NCI-H69 (cell line): ENCODE measurements at places on chromosomes 3 and 15.

DNA sequence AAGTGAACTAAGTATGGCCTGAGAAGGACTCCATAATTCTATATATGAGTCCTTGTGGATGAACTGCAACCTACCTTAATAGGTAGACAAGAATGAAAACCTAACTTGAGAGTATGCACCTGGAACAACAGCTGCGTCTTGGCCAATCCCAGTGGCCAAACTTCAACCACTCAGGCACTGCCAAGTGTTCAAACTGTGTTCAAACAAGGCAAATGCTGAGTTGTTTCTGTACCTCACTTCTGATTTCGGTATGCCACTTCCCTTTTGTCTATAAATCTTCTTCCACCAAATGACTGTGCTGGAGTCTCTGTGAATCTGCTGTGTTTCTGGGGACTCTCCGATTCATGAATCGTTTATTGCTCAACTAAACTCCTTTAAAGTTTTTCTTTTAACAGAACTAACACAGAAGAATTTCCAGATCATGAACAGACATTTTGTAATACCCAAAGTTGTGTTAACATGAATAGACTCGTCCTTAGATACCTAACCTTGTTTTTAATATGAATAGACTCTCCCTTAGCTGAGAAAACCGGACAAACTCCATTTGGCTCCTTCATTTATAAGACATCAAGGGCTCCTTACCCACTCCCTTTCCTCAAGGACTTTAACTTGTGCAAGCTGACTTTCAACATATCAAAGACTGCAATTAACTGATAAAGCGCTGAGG is 4.1 kb downstream of the ZNF717 start:
- DNase-seq: no peak

GRCh38 chr15:52343831-52344230 is 48.2 kb upstream of the MYO5C start:
- DNase-seq: no peak

DNA sequence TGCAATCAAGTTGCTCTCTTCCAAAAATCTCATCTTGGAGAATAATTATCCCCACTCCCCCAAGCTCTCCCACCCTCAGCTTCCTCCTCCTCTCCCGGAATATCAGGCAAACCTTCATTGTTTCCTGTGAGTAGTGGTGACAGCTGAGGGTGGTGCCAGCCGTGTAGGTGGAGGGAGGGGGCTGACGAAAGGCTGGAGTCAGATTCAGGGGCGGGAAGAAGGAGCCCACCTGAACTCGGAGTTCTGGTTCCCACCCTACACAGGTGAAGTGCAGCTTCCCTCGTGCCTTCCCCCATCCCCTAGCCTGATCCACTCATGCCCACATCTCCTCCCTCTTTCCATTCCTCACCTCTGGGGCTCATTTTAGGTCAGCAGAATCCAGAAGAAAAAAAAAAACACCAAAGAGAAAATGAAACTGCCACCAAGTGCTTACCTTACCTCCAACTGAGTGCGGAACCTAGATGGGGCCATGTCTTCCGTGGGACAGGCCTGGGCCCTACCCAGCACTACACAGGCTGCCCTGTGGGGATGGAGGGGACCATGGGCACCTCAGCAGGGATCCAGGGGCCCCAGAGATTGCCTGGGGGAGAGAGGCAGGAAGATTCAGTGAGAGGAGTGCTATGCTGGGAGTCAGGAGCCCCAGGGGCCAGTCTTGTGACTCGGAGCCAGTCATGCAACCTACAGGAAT is 81.3 kb downstream of the ADCY5 start:
- no peak for DNase-seq

DNA sequence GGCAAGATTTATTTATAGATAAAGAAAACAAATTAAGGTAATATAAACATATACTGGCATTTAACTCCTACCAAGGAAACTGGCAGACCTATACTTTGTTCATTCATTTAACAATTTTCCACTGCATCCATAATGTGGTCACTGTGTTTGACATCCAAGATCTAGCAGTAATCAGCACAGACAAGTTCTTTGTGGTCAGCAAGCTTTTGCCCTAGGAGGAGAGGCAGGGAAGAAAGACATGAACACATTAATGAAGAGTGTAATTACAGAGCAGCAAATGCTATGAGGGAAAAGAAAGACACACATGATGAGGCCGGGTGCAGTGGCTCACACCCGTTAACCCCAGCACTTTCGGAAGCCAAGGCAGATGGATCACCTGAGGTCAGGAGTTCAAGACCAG is 34.4 kb downstream of the SUCLG2 start:
- DNase-seq: peak; percentile 43

GRCh38 chr15:36313021-36313420 is 266.4 kb upstream of the CDIN1 start:
- DNase-seq: peak; percentile 58

DNA sequence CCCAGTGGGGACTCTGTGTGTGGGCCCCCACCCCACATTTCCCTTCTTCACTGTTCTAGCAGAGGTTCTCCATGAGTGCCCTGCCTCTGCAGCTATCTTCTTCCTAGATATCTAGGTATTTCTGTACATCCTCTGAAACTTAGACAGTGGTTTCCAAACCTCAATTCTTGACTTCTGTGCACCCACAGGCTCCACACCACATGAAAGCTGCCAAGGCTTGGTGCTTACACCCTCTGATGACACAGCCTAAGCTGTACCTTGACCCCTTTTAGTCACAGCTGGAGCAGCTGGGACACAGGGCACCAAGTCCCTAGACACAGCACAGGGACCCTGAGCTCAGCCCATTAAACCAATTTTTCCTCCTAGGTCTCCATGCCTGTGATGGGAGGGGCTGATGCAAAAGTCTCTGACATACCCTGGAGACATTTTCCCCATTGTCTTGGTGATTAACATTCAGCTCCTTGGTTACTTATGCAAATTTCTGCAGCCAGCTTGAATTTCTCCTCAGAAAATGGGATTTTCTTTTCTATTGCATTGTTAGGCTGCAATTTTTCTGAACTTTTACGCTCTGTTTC is 304.5 kb downstream of the OTOL1 start:
- no peak for DNase-seq

DNA sequence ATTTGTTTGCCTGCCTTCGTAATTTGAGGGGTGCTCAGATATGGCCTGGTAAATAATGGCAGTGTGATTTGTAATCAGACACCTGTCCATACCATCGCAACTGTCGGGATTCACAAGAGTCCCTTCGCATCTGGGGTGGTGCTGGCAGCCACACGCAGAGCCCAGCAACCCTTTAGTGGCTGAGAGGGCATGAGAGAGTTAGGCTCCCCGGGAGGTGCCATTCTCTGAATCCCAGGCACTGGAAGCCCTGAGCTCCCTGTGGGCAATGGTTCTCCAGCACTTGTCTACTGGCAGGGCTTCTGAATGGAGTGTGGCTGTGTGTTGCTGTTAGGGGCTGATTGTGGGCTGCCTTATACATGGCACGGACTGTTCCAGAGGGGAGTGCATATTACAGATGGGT is 230.1 kb downstream of the EBLN2 start:
- DNase-seq: peak; percentile 89

- DNase-seq: peak; percentile 71
Measured at GRCh38 chr3:78832785-78833204, 935.0 kb downstream of the ROBO1 start.

DNA sequence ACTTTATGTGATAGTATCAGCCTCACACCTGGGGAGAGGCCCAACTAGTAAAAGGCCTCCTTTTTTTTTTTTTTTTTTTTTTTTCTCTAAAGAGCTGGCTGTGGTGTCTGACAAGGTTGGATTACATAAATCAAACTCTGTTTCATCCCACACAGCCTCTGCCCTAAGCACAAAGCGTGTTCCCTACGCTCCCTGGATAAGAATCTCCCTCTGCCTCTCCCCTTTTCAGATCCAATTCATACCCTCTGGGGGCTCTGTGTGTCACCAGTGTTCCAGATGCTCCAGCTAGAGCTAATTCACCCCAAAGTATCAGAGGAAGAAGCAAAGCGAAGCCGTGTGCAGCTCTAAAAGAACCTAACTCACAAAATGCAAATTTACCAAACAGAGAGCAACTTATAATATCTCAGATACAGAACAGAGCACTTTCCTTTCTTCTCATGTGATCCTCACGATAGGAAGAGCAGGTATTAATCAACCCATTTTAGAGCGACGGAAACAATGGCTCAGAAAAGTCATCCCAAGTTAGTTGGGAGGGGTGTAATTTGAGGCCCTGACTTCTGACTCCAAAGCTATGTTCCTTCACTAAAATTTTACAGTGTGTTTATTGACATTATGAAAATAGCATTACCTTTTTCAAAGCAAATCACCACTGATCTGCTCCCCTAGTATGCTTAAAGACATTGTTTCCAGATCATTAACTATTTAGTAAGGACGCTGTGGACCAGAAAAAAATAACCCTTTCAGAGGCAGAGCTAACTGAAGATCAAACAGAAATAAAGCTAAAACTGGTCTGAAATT is 12.4 kb downstream of the BMF start:
- peak; percentile 83 for DNase-seq

DNA sequence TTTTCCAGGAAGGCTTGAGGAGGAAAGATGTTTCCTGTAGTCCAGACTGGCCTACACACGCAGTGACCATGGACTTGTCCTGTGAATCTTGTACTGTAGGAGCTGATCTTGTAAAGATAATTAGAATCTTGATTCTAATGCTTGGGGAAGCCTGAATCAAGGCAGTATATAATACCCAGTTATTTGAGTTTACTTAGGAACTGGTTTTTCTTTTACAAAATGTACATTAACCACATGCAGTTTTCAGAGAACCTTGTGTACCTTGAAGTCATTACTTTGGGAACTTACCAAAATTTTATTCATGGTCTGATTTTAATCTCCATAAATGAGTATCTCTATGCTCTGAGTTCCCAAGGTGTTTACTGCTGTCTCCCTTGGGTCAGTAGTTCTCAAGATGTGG is 439.9 kb upstream of the AZI2 start:
- DNase-seq: no peak

- DNase-seq: peak; percentile 71
Measured at GRCh38 chr3:151085889-151086483, 522 bp downstream of the MED12L start.

GRCh38 chr3:154227531-154227930 is 96.8 kb downstream of the DHX36 start:
- DNase-seq: no peak

GRCh38 chr15:84789762-84790161 is 27.4 kb upstream of the ALPK3 start:
- peak; percentile 58 for DNase-seq

- DNase-seq: no peak
Measured at GRCh38 chr3:112004669-112005068, 5.9 kb downstream of the TAGLN3 start.

GRCh38 chr3:145070795-145071194 is 1090.2 kb downstream of the PLOD2 start:
- DNase-seq: peak; percentile 26

DNA sequence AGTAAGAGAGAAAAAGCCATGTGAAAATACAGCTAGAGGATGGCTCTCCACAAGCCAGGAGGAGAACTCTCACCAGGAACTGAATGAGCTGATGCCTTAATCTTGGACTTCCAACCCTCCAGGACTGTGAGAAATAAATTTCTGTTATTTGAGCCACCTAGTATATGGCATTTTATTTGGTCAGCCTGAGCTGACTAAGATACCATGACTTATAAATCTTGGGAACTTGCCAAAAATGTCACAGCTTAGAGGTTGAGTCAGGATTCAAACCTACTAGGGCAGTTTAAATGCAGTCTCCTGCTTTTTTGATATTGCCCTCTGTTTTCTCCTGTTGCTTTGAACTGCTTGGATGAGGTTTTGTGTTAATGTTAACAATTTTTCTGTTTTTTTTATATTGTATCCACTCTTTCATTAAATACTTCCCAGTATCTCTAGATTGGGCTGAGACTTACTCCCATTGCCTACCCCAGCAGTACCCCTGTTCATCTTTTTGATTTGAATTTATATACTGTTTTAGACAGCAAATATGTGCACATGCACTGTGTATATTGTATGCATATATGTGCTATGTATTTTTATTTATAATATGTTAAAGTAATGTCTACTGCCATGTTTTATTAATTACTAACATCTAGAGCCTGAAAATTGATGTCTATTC is 1223.2 kb downstream of the OTOL1 start:
- peak; percentile 50 for DNase-seq

- DNase-seq: no peak
Measured at GRCh38 chr3:152385761-152386160, 117.0 kb downstream of the MBNL1 start.

- no peak for DNase-seq
Measured at GRCh38 chr3:16118396-16118795, 56.1 kb upstream of the GALNT15 start.

GRCh38 chr3:131713416-131714123 is 210.8 kb upstream of the MRPL3 start:
- no peak for DNase-seq

GRCh38 chr3:70951316-70951715 is 632.2 kb downstream of the FOXP1 start:
- no peak for DNase-seq

GRCh38 chr3:140365872-140366697 is 311.8 kb upstream of the TRIM42 start:
- peak; percentile 55 for DNase-seq

GRCh38 chr3:155158346-155159037 is 78.4 kb downstream of the MME start:
- no peak for DNase-seq

DNA sequence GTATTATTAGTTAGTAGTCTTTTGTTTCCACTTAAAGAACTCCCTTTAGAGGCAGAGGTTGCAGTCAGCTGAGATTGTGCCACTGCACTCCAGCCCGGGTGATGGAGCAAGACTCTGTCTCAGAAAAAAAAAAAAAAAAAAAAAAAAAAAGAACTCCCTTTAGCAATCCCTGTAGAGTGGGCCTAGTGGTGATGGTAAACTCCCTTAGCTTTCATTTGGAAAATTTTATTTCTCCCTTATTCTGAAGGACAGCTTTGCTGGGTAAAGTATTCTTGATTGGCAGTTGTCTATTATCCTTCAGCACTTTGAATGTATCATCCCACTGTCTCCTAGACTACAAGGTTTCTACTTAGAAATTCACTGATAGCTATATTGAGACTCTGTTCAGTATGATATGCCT is 46.0 kb downstream of the RPL39L start:
- no peak for DNase-seq

DNA sequence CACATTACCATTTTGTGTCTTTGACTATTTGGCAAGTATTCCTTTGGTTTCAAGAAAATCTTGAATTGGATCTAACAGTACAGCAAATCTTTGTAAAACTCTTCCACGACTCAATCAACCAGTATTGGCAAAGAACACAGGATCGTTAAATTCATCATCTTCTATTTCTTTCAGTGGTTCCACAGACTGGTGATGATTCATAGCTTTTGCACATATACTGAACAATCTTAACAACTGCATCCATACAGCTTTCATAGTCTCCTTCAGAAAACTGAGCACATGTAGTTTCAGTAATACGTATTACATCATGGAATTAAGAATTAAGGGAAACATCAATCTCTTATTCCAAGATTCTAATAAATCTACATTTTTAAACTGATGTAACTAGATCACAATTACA is 91.6 kb upstream of the LIPC start:
- peak; percentile 14 for DNase-seq
